Esophagus (tissue), 2 donors: ENCODE measurements at places on chromosomes 6 and 20. TPM values are rescaled to one million over a fixed set of nuclear protein-coding genes. Genes with fewer than 3 reads are reported as not detected.

The SLC12A5 gene
- 0.25 TPM for polyA plus RNA-seq

The PLCB1 gene
- polyA plus RNA-seq = 1.7 TPM

The DEFB124 gene
- polyA plus RNA-seq = not detected

The VAPB gene
- 20.2 TPM for polyA plus RNA-seq

The PERP gene
- 740 TPM for polyA plus RNA-seq

The VWA7 gene
- 1.3 TPM for polyA plus RNA-seq

The SPDEF gene
- 0.08 TPM for polyA plus RNA-seq

The AKIRIN2 gene
- polyA plus RNA-seq = 29.6 TPM

The COX7A2 gene
- polyA plus RNA-seq = 531 TPM

The CAGE1 gene
- polyA plus RNA-seq = 0.02 TPM

The ACTL10 gene
- 2.8 TPM for polyA plus RNA-seq

The RSPO3 gene
- polyA plus RNA-seq = 1.9 TPM

The NKAPL gene
- 0.53 TPM for polyA plus RNA-seq

The FOXF2 gene
- polyA plus RNA-seq = 2.3 TPM

The ABT1 gene
- 7.9 TPM for polyA plus RNA-seq

The ADGRF1 gene
- 47.9 TPM for polyA plus RNA-seq

The SIRPB1 gene
- 0.33 TPM for polyA plus RNA-seq

The MACROD2 gene
- 0.64 TPM for polyA plus RNA-seq

The MSH5 gene
- polyA plus RNA-seq = 15.8 TPM

The SLC17A9 gene
- 1.0 TPM for polyA plus RNA-seq

The VSX1 gene
- not detected for polyA plus RNA-seq

The SLC32A1 gene
- not detected for polyA plus RNA-seq

The ZBTB12 gene
- 2.4 TPM for polyA plus RNA-seq
